ENCODE measurements at places on chromosomes 1 and 21.

- DNase-seq = no peak
These were observed 126.0 kb upstream of the TMEM51 start for GRCh38 chr1:15027515-15027986.

DNA sequence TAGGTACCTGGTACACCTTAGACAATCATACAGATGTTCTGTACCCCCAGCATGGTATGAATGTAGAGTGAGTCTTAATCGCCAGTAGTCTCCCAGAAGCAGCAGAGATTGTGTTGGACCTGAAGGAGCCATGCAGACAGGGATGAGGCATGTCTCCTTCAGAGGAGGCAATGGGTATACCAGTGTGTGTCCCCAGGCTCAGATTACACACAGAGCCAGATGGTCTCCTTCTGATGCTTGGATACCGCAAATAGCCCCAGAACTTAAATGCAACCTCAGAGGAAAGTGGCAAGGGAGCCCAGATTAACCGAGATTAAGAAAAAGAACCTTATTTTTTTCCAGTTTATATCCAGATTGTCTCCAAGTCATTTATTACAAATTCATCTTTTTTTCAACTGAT, 96.8 kb upstream of the C21orf91 start:
- no peak for DNase-seq

GRCh38 chr1:227622739-227623475, 59.6 kb downstream of the ZNF678 start:
- no peak for DNase-seq

- no peak for DNase-seq
These were observed 207.8 kb downstream of the DENND1B start for GRCh38 chr1:197567442-197567841.

- DNase-seq = no peak
These were observed 42.4 kb downstream of the ABL2 start for GRCh38 chr1:179187043-179187442.

GRCh38 chr1:221945669-221946068, 203.8 kb upstream of the DUSP10 start:
- DNase-seq = no peak

- DNase-seq = no peak
These were observed 118.7 kb upstream of the CD34 start for GRCh38 chr1:208029381-208030287.

GRCh38 chr1:230163205-230163604, 96.2 kb downstream of the GALNT2 start:
- no peak for DNase-seq

DNA sequence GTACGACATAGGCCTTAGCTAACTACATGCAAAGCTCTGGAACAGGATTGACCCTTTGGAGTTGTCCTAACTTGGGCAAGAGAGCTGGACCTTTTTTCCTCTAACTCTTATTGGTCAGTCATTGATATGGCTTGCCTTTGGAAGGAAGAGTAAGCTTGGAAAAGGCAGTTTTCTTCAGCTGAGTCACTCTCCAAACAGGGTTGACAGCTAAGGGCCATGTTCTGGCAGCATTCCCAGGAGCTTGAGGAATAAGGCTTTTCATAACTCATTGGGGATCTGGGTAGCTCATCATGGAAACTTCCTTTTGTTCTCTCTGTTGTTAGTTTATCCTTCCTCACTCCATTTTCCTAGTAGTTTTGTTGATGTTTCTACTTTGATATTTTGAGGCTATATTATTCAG, 14.5 kb upstream of the ERRFI1 start:
- no peak for DNase-seq

DNA sequence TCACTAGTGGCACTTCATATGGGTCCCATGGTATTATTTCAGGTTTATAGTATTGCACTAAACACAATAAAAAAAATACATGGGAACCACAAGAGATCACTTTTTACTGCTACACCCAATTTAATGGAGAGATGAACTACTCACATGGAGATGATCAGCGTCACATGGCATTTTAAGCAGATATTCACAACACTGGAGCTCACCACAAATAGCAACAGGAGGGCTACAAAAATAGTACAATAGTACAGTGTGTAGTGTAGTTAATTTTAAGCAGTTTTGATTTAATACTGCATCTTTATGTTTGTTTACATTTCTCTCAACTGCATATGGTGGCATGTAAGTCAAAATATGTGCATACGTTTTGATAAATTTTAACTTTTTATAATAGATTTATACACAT, 31.0 kb downstream of the SNX7 start:
- no peak for DNase-seq

GRCh38 chr21:28212061-28212460, 780.6 kb downstream of the LTN1 start:
- DNase-seq = no peak

DNA sequence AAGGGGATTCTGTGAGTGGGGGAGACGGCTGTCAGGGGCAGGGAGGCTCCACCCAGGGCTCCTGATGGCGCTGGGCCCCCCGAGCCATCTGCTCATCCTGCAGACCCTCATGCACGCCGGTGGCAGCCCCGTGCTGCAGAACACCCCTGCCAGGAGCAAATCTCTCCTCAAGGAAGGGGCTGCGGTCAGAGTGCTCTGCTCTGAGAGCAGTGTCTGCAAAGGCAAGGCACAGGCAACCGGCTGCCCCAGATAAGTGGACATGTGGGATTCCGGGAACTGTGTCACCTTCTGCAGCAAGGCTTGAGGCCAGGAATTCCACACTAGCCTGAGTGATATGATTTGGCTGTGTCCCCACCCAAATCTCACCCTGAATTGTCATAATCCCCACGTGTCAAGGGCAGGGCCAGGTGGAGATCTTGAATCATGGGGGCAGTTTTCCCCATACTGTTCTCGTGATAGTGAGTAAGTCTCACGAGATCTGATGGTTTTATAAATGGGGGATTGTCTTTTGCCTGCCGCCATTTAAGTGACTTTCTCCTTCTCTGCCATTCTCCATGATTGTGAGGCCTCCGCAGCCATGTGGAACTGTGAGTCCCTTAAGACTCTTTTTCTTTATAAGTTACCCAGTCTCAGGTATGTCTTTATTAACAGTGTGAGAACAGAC, 101.0 kb downstream of the PDE9A start:
- no peak for DNase-seq

GRCh38 chr1:94688646-94689045, 131.5 kb upstream of the SLC44A3 start:
- DNase-seq = peak; percentile 94

- DNase-seq = no peak
These were observed 29.0 kb upstream of the ARID1A start for GRCh38 chr1:26666855-26667254.

DNA sequence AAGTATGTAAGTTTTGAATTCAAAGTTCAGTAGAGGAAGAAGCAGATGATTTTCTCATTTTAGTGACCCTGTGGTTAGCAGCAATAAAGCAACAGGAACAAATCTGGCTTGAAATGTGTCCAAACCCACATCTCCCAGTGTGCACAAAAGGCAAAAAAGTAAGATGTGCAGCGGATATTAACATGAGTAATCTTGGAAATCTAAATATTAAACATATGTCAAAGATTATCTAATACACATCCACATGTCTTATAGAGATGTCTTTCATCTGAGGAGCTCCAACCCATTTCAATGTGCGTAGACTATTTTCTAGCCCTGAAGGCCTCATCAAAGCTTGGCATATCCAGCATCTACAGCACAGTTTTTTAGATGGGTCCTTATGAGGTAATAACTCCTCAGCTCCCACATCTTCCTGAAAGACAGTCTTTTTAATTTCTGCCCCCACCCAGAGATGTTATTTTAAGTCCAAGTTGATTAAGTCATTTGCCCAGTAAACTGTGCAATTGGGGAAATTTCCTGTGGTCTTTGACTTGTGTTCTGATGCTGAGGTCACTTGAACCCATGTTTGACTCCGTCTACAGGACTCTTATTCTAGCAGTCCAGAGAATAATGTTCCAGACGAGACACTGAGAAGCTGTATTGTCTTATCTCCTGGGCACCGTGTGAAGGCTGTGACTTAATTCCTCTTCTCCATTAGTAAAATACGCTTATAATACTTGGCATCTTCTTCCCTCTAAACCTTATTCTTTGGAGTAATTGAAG, 73.7 kb downstream of the LMO4 start:
- DNase-seq = no peak

DNA sequence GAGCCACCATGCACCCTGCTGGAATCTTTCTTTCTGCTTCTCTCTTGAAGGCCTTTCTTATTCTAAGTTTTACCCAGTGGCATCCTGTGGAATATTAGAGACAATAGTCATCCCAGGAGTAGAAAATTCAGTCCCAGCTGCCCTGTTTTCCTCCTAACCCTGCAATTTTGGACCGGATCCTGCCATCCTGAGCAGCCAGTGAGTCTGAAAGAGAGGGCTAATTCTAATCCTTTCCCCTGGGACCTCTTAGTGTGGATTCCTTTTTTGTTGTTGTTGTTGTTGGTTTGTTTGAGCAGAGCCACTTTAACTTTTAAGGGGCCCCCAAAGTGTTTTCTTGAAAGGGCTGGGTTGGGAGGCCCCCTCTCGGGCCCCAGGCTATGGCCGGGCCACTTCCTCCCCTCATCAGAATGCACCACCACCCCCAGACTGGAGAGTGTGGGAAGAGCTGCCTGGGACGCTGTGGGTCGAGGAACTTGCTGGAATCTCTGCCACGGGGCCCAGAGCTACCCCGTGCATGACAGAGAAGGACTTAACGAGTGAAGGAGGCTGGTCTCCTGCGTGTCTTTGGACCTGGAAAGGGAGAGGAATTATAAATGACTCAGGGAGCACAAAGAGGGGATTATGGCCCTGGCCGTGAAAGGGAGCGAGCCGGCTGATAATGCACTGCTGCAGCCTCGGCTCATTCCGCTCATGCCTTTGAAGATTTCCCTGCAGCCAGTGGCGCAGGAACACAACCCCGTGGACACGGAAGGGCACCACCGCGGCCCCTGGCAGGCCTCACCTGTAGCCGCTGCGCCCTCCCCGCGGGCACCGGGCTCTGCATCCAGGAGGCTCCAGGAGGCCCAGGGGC, 81.0 kb upstream of the AKT3 start:
- DNase-seq = no peak

DNA sequence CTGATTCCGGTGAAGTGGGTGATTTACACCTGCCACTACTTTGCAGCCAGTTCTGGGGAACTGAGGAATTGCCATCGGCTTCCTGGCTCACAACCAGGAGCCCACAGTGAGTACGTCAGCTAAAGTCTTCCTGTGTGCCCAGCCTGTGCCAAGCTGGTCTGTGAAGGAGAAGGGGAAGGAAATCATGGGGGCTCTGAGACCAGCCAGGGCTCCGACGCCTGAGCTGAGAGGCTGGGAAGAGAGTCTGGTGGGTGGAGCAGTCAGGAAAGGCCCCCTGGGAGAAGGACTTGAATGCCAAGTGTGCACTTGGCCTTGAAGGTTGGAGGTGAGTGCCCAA, 1.2 kb downstream of the LURAP1 start:
- no peak for DNase-seq

DNA sequence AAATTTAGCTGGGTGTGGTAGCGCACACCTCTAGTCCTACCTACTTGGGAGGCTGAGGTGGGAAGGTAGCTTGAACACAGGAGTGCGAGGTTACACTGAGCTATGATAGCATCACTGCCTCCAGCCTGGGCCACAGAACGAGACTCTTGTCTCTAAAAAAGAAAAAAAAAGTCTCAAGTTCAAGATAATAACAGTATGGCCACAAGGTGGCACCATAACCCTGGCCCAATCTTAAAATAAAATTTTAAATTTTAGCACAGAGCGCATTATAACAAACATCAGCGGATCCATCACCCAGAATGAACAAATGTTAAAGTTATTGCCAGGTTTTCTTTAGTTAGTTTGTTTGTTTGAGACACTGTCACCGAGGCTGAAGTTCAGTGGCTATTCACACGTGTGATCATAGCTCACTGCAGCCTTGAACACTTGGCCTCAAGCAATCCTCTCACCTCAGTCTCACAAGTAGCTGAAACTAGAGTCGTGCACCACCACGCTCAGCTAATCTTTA, 2.9 kb upstream of the HTR6 start:
- no peak for DNase-seq

DNA sequence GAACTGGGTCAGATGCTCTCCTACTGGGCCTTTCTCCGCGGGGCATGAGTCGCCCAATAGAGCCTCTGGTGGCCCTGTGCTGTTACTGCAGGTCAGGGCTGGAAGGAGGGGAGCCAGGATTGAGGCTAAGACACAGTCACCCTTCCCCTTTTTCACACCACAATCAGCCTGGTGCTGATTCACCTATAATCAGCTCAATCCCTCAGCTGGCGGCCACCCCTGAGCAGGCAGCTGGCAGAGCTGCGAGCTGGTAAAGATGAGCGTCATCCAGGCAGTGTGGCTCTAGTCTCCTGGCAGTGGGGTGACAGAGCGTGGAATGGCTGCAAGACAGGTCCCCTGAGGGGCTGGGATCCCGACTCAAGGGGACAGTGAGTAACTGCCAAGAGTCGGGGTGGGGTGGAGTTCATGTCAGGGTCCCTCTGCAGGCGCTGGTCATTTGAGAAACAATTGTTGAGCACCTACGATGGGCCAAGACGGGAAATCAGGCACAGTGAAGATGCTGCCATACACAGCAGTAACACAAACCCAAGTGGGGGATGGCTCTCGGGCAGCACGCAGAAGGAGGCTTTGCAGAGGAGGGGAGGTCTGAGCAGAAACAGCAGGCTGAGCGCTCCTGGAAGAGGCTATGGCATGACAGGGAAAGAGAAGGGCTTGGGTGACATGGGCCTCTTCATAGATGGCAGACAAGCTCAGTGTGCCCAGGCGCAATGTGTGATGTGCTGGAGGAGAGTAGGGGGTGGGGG, 21.8 kb downstream of the ATF3 start:
- DNase-seq = no peak

DNA sequence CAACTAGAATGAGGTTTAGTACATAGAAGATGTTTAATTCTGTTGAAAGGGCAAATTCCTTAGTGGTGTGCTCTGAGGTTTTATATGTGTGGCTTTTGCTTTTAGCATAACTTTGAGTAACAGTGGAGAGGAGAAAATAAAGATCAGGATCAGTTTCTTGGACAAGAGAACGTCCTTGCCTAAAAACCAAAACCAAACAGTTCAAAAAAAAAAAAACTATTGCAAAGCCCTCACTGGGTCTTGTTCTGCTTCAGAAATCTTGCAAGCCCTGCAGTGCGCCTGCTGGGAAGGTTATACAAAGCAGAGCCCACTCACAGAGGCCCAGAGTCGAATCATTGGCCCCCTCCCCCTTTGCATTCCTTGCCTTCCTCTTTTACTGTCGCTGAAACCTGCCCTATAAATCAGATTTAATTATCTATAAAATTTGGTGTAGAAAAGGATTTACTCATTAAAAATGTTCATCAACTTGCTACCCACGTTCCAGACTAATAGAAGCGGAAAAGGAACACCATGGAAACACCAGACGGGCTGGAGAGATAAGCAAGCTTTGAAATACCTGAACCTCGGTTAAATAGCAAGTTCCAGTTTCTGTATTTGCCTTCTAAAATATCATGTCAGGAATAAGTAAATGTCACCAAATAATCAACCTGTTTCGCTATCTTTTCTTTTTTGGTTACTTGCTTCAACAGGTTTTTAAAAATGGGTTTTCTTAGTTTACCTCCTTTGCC, 201.6 kb upstream of the PTBP2 start:
- no peak for DNase-seq
